ENCODE measurements at places on chromosomes 13 and 19. TPM values are rescaled to one million over a fixed set of nuclear protein-coding genes. Genes with fewer than 3 reads are reported as not detected.

Gene COL4A2
- not detected for total RNA-seq

Gene SHD
- total RNA-seq: not detected

Gene EPN1
- total RNA-seq: 36.0 TPM

Gene ZNF208
- total RNA-seq: 5.0 TPM

Gene ZIM2
- total RNA-seq: not detected

Gene ZNF761
- total RNA-seq: 10.6 TPM

Gene GEMIN7
- 30.1 TPM for total RNA-seq

GRCh38 chr19:29268103-29268502 lies 55.2 kb upstream of the UQCRFS1 start:
- H3K27me3 ChIP-seq: peaks cover 20% of the 10 kb centered on the region
- H3K4me3 ChIP-seq: no peak overlapping the region
- DNase-seq: no peak
- no peaks in the 10 kb centered on the region for H3K36me3 ChIP-seq
- no peak overlapping the region for H3K27ac ChIP-seq

GRCh38 chr13:113532156-113532806 lies 41.8 kb upstream of the DCUN1D2 start:
- H3K4me1 ChIP-seq: no peaks in the 10 kb centered on the region
- no peak overlapping the region for H3K4me3 ChIP-seq
- no peak for DNase-seq
- peaks cover 22% of the 10 kb centered on the region for H3K36me3 ChIP-seq
- H3K27ac ChIP-seq: no peak overlapping the region
- no peaks in the 10 kb centered on the region for H3K27me3 ChIP-seq

DNA sequence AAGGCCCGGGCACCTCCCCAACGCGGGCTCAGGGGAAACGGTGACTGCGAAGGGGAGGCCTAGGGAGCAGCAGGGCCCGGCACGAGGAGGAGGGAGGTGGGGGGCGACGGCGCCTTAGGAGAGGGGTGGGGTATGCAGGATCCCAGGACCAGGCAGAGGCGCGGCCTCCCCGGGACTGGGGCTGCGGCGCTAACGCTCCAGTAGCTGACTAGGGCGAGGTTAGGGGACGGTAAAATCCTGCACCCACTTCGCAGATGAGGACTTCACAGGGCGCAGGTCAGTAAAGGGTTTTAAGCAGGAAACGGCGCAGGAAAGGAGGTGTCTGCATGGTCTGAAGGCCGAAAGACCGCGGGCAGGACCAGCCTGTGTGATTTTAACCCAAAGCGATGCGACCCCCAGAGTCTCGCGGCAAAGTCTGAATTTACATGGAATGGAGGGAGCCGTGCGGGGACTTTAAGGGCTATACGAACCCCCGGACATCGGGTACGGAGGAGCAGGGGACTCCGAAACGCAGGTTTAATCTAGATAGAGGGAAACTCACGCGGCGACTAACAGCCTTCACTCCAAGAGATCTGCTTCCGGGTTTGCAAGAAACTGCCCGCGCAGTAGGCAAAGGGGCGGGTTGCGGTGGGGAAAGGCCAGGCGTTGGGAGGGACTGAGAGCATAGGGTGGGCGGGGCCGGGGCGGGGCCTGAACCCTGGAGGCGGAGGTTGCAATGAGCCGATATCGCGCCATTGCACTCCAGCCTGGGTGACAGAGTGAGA lies at the start of gene ZNF665:
TSS of gene ZNF665 (minus strand) at position 588 of the 764 bp plus-strand sequence. CDS start 10,460 bp downstream, outside the sequence.
- peak within 1 kb of the TSS; percentile 80 for H3K4me3 ChIP-seq
- H3K27ac ChIP-seq: peak within 1 kb of the TSS; percentile 81
- peak; percentile 92 for DNase-seq
- peaks cover 39% of the 10 kb centered on the region for H3K36me3 ChIP-seq

DNA sequence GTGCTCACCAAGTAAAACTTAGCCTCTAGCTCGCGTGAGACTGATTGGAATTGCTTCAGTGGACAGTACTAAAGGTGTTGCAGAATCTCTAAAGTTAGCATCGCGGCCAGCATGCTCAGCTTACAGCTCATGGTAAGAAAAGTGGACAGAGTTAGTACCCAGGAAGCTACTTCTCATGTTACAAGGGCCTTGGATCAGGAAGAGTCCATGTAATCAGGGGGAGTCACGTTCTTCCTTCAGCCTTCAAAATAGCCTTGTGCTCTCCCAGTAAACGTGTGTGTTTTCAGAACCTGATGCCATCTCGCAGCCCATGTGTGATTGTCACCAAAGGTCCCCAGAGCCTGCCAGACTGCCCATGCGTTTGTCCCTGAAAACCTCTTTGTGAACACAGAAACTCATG lies 195.8 kb upstream of the RNF113B start:
- DNase-seq: no peak
- H3K36me3 ChIP-seq: no peaks in the 10 kb centered on the region
- no peak overlapping the region for H3K4me3 ChIP-seq
- peaks cover 17% of the 10 kb centered on the region for H3K27me3 ChIP-seq
- no peak overlapping the region for H3K27ac ChIP-seq

DNA sequence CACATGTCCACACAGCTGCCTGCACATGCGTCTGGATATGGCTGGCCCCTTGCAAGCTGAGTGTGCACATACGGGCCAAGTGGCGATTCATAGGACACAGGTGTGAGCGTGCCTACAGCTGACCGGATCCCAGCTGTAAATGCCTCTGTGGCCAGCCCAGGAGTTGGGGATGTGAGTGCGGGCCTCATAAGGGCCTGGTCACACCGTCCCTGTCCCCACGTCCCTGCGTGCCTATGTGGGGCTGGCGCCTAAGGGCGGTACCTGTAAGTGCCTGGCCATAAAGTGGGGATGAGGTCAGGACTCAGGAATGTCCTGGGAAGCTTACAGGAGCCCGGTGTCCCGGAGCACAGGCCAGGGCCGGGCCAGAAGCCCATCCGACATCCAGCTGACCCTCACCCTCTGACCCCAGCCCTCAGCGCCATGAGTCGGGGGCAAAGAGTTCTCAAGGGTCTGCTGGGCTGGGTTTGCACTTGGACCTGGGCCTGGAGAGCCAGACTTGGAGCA lies 1.3 kb upstream of the ARHGAP45 start:
- H3K36me3 ChIP-seq: peaks cover 12% of the 10 kb centered on the region
- no peak overlapping the region for H3K4me3 ChIP-seq
- no peaks in the 10 kb centered on the region for H3K27me3 ChIP-seq
- peaks cover 26% of the 10 kb centered on the region for H3K4me1 ChIP-seq

GRCh38 chr13:112774829-112775565 lies 85.2 kb downstream of the ATP11A start:
- H3K27me3 ChIP-seq: no peaks in the 10 kb centered on the region
- no peak for DNase-seq
- H3K4me3 ChIP-seq: no peak overlapping the region
- no peaks in the 10 kb centered on the region for H3K36me3 ChIP-seq

All from activated CD4-positive, alpha-beta memory T cell treated with anti-CD3 and anti-CD28 coated beads for 36 hours (primary cell).